Esophagus mucosa (tissue), 1 donor: ENCODE measurements at places on chromosomes 11 and 22. TPM values are rescaled to one million over a fixed set of nuclear protein-coding genes. Genes with fewer than 3 reads are reported as not detected.

The MPPED1 gene
- not detected for total RNA-seq

The OR56A4 gene
- not detected for total RNA-seq

DNA sequence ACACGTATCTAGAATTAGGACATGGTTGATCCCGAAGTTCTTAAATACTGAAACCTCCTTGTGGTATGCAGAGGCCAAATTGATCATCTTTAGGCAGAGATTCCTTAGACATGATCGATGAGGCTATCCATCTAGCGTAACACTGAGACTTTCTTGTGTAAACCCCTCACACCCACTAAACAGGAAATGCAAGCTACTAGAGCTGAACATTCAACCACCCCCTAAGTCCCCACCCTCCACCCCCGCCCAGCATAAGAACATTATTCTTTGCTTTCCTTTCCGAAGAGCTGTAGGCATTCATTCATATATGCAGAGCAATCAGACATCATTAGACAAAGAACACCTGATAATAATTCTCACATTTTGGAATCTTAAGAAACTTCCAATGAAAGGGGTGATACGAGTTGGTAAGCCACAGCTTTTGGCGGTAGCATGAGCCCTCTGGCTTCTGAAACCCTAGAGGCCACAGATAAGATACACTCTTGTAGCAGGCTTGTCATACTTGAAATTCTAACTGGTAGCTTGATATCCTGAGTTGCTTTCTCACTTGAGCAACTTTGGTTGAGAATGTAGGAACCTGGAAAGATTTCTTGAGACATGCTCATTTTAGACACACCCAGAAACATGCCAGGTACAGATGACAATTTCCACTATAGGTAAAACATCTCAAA is 42.2 kb downstream of the FLI1 start:
- ATAC-seq, result no peak

GRCh38 chr11:73281201-73281741 is 9.1 kb downstream of the P2RY6 start:
- ATAC-seq, result no peak

DNA sequence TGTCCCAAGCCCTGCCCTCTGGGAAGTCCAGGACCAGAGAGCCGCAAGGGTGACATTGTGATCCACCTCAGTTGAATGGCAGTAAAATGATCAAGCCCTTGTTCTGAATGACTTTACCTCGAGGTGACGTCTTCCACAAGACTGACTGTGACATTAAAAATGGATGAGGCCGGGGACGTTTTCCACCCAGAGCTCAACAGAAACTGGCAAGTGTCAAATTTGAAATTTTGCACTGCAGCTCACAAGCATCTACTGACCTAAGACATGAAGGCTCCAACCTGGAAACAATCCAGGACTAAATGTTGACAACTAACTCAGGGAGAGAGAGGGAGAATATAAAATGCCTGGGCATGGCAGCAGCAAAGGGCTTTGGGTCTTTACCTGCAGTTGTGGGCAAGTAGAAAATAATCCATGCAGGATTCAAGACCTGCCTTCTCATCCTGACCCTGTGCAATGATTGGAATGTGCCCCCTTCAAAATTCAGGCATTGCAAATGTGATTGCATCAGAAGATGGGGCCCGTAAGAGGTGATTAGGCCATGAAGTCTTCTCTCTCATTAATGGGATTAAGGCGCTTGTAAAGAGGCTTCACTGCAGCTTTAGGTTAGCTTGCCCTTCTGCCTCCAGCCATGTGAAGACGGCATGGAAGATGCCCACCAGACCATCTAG is 33.6 kb upstream of the CLMP start:
- no peak for ATAC-seq

- no peak for ATAC-seq
Measured at GRCh38 chr11:72300268-72300667, 56.3 kb upstream of the PHOX2A start.

The SCGB2A2 gene
- not detected for total RNA-seq

The MYO18B gene
- total RNA-seq, result 0.16 TPM
